ENCODE measurements at places on chromosomes 13 and 19. TPM values are rescaled to one million over a fixed set of nuclear protein-coding genes. Genes with fewer than 3 reads are reported as not detected.
A peak's percentile ranks its signal among the peaks of the same experiment; 100 is the strongest.

LEUTX gene
- polyA plus RNA-seq, result not detected

- H3K4me3 ChIP-seq, result no peak overlapping the region
- DNase-seq, result no peak
- H3K27me3 ChIP-seq, result no peaks in the 10 kb centered on the region
- H3K36me3 ChIP-seq, result peaks cover 85% of the 10 kb centered on the region
- no peak overlapping the region for H3K27ac ChIP-seq
These were observed 9.1 kb downstream of the ZNF841 start for GRCh38 chr19:52086481-52086880.

- no peaks in the 10 kb centered on the region for H3K27me3 ChIP-seq
- peaks cover 18% of the 10 kb centered on the region for H3K36me3 ChIP-seq
- H3K4me3 ChIP-seq, result peak overlapping the region; percentile 20
- H3K4me1 ChIP-seq, result peaks cover 21% of the 10 kb centered on the region
These were observed 690 bp upstream of the B3GNT8 start for GRCh38 chr19:41427647-41428480.

- no peak overlapping the region for H3K4me3 ChIP-seq
- no peaks in the 10 kb centered on the region for H3K36me3 ChIP-seq
- H3K27me3 ChIP-seq, result no peaks in the 10 kb centered on the region
- H3K4me1 ChIP-seq, result no peaks in the 10 kb centered on the region
These were observed 69.5 kb upstream of the FNDC3A start for GRCh38 chr13:48906200-48906599.

KANK3 gene
- not detected for polyA plus RNA-seq

- peaks cover 32% of the 10 kb centered on the region for H3K4me1 ChIP-seq
- H3K36me3 ChIP-seq, result no peaks in the 10 kb centered on the region
- H3K4me3 ChIP-seq, result peak overlapping the region; percentile 79
- peaks cover 86% of the 10 kb centered on the region for H3K27me3 ChIP-seq
- peak overlapping the region; percentile 18 for H3K27ac ChIP-seq
- no peak for DNase-seq
These were observed 1.3 kb downstream of the SHISA7 start for GRCh38 chr19:55441692-55442321.

DNA sequence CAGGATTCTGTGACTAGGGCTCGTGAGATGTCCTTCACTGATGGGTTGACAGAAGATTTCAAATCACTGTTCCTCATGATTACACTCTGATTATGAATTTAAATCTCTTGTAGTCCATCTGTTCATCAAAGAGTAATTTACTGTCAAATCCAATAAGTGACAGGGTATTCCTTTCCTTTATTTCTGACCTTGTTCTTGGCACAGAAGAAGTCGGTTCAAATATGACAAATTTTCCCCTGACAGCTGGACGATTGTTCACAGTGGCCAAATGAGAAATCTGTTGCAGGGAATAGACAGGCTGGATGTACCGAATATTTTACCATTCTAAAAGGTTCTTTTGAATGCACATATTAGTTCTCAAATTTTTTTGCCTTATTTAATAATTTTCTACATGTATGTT is 767.3 kb upstream of the GPC6 start:
- H3K36me3 ChIP-seq, result no peaks in the 10 kb centered on the region
- no peaks in the 10 kb centered on the region for H3K27me3 ChIP-seq
- H3K4me3 ChIP-seq, result no peak overlapping the region

DNA sequence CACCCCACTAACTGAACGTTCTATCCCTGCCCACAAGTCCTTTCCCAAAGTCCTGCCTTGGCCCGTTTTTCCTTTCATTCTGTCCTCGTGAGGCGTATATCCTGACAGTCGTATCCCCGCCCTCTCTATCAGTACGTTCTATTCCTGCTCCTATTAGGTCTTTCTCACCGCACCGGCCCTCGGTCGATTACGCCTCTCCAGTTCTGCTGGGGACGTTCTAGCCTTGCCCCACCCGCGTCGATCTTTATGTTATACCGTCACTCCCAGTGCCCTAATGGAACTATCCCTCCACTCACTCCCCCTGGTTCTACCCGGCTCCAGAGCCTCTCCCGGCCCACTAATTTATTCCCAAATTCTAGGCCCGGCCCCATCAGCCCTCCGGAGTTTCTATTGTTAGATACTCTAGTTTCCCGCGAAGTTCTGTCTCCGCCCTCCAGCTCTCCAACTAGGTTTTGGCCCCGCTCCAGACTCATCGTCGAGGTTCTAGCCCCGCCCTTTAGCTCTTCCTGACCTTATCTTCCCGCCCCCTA is 2.0 kb downstream of the PLAUR start:
- H3K4me1 ChIP-seq, result peaks cover 34% of the 10 kb centered on the region
- peak overlapping the region; percentile 88 for H3K4me3 ChIP-seq
- peaks cover 49% of the 10 kb centered on the region for H3K27me3 ChIP-seq
- DNase-seq, result no peak
- no peak overlapping the region for H3K27ac ChIP-seq

GRCh38 chr13:72545030-72545719 is 182.3 kb downstream of the MZT1 start:
- H3K36me3 ChIP-seq, result no peaks in the 10 kb centered on the region
- H3K27ac ChIP-seq, result no peak overlapping the region
- H3K27me3 ChIP-seq, result no peaks in the 10 kb centered on the region
- no peaks in the 10 kb centered on the region for H3K4me1 ChIP-seq
- no peak overlapping the region for H3K4me3 ChIP-seq
- DNase-seq, result no peak

VSTM1 gene
- polyA plus RNA-seq, result not detected

- no peaks in the 10 kb centered on the region for H3K27me3 ChIP-seq
- no peak overlapping the region for H3K27ac ChIP-seq
- no peak overlapping the region for H3K4me3 ChIP-seq
These were observed 8.1 kb upstream of the LILRB4 start for GRCh38 chr19:54654447-54655321.

- peaks cover 9% of the 10 kb centered on the region for H3K36me3 ChIP-seq
- peak overlapping the region; percentile 89 for H3K4me3 ChIP-seq
- peak overlapping the region; percentile 92 for H3K27ac ChIP-seq
- peaks cover 41% of the 10 kb centered on the region for H3K4me1 ChIP-seq
These were observed 668 bp upstream of the ARHGAP45 start for GRCh38 chr19:1066251-1066747.

KLK6 gene
- polyA plus RNA-seq, result not detected

- DNase-seq, result no peak
- H3K4me3 ChIP-seq, result no peak overlapping the region
- no peaks in the 10 kb centered on the region for H3K27me3 ChIP-seq
- H3K4me1 ChIP-seq, result peaks cover 36% of the 10 kb centered on the region
- H3K36me3 ChIP-seq, result peaks cover 3% of the 10 kb centered on the region
- H3K27ac ChIP-seq, result no peak overlapping the region
These were observed 5.6 kb downstream of the CDADC1 start for GRCh38 chr13:49253310-49253709.

CYP4F3 gene
- not detected for polyA plus RNA-seq

- no peak for DNase-seq
- peaks cover 11% of the 10 kb centered on the region for H3K27me3 ChIP-seq
- no peak overlapping the region for H3K4me3 ChIP-seq
- H3K4me1 ChIP-seq, result no peaks in the 10 kb centered on the region
These were observed 17.8 kb downstream of the ACTL9 start for GRCh38 chr19:8680676-8681344.

VRK3 gene
- polyA plus RNA-seq, result 78.8 TPM

ZNF135 gene
- 11.1 TPM for polyA plus RNA-seq

FFAR1 gene
- polyA plus RNA-seq, result 0.61 TPM

DNA sequence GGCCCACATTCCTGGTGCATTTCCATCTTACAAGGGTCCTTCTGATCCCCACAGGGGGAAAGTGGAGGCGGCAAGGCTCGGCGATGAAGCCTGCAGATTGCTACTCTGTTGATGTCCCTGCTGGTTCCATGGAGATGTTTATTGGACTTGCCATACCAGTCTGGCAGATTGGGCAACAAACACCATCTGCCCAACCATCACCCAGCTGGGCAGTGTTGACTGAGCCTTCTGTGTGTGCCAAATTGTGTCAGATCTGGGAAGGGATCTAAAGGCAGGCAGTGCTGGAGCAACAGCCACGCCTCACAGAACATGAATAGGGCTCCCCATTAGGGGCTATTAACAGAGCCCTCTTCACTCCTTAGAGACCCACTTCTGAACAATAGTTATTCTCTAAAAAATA is 35.0 kb downstream of the FLT1 start:
- DNase-seq, result no peak
- H3K4me3 ChIP-seq, result no peak overlapping the region
- peaks cover 4% of the 10 kb centered on the region for H3K27me3 ChIP-seq
- peak overlapping the region; percentile 44 for H3K27ac ChIP-seq
- no peaks in the 10 kb centered on the region for H3K4me1 ChIP-seq

ZNF649 gene
- polyA plus RNA-seq, result 13.6 TPM

DNA sequence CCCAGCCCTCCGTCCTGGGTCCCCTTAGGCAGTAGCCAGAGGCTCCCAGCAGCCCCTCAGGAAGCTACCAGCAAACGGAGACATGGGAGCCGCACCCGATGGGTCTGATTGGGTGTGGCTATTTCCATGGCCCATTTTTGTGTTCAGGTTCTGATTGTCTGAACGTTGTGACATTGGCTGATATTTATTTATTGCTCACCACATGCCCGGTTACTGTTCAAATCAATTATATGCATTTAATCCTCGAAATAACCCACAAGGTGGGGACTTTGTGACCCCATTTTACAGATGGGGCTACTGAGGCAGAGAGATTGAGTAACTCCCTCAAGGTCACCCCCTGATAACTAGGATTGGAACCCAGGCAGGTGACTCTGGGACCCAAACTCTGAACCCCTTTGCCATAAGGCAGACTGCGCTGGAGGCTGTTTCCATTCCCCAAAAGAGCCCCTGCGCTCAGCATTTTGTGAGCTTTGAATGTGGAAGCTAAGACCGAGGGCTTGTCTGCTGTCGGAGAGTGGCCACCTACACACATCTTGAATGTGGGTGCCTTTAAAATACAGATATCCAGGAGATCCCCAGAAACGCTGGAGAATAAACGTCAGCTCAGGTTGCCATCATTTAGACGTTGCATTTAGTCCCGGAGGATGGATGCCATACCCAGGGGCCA is 13.6 kb upstream of the MCF2L start:
- H3K4me3 ChIP-seq, result no peak overlapping the region
- no peak for DNase-seq
- H3K27me3 ChIP-seq, result peaks cover 5% of the 10 kb centered on the region
- no peak overlapping the region for H3K27ac ChIP-seq

NUFIP1 gene
- polyA plus RNA-seq, result 5.3 TPM

DNA sequence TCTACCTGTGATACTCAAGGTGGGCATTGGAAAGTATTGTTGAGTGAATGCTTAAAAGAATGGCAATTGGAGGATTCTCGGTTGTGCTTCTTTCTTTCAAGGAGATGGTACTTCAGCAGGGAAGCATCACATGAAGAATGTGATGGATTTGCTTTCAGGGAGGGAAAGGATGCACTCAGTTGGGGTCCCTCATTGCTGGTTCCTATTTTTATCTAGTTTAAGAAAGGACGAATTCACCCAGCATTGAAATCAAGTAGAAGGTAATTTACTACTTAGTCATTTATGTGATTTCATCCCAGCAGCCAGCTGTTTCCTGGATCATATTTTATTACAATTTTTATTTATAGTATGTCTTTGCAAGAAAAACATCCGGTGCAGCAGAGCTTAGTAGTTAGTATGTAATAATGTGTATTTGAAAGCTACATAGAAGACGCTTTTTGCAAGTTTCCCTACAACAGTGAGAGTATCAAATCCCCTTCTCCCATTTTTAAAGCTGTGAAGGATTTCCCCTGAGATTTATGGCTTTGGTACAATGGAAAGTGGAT is 417.9 kb downstream of the GPC5 start:
- H3K36me3 ChIP-seq, result no peaks in the 10 kb centered on the region
- no peak for DNase-seq
- H3K4me1 ChIP-seq, result no peaks in the 10 kb centered on the region
- H3K27ac ChIP-seq, result no peak overlapping the region

DNA sequence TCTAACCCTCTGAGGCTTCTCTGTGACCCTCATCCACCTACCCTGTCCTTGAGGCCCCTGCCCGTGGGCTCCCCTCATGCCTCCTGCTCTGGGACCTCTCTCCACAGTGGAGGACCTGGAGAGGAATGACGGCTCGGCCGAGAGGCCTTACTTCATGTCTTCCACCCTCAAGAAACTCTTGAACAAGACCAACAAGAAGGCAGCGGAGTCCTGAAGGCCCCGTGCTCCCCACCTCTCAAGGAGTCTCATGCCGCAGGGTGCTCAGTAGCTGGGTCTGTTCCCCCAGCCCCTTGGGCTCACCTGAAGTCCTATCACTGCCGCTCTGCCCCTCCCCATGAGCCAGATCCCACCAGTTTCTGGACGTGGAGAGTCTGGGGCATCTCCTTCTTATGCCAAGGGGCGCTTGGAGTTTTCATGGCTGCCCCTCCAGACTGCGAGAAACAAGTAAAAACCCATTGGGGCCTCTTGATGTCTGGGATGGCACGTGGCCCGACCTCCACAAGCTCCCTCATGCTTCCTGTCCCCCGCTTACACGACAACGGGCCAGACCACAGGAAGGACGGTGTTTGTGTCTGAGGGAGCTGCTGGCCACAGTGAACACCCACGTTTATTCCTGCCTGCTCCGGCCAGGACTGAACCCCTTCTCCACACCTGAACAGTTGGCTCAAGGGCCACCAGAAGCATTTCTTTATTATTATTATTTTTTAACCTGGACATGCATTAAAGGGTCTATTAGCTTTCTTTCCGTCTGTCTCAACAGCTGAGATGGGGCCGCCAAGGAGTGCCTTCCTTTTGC is 10.8 kb upstream of the ILF3 start:
- DNase-seq, result no peak
- H3K4me1 ChIP-seq, result peaks cover 29% of the 10 kb centered on the region
- H3K27me3 ChIP-seq, result no peaks in the 10 kb centered on the region
- H3K4me3 ChIP-seq, result no peak overlapping the region
- H3K27ac ChIP-seq, result peak overlapping the region; percentile 63

MPHOSPH8 gene
- polyA plus RNA-seq, result 9.4 TPM

GRCh38 chr13:91804724-91805123 is 406.3 kb downstream of the GPC5 start:
- H3K4me1 ChIP-seq, result no peaks in the 10 kb centered on the region
- DNase-seq, result no peak
- no peak overlapping the region for H3K4me3 ChIP-seq
- H3K27me3 ChIP-seq, result no peaks in the 10 kb centered on the region
- H3K27ac ChIP-seq, result no peak overlapping the region
- no peaks in the 10 kb centered on the region for H3K36me3 ChIP-seq

AMER2 gene
- not detected for polyA plus RNA-seq

DNA sequence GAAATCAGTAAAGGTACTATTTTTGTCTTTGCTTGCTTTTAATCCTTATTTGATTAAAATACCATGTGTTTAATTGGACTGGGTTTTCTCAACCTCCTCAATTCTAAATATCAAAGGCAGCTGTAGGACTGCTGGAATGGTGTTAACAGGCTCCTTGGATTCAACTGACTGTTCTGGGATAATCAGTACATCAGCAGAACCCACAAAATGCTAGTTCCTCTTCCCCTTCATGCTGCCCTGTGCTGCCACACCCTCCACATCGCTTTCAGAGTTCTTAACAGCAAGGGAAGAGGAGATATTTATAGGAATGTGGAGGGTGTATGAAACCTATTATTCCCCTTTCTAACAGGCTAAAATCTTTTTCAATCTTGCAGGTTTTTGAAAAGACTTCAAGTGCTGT is 82.4 kb downstream of the KCTD12 start:
- no peak for DNase-seq
- H3K27me3 ChIP-seq, result no peaks in the 10 kb centered on the region
- no peaks in the 10 kb centered on the region for H3K36me3 ChIP-seq
- no peak overlapping the region for H3K27ac ChIP-seq
- H3K4me1 ChIP-seq, result no peaks in the 10 kb centered on the region

- no peaks in the 10 kb centered on the region for H3K4me1 ChIP-seq
- no peak for DNase-seq
- no peak overlapping the region for H3K27ac ChIP-seq
- H3K4me3 ChIP-seq, result no peak overlapping the region
These were observed 1985.7 kb upstream of the PRR20A start for GRCh38 chr13:55155046-55155445.

DENND1C gene
- polyA plus RNA-seq, result 44.7 TPM

CEACAM3 gene
- not detected for polyA plus RNA-seq

All from naive B cell (primary cell).